Stimulated activated CD4-positive, alpha-beta T cell treated with anti-CD3 and anti-CD28 coated beads, Interleukin-15, amount 100 ng/mL, for 1 hour (primary cell): ENCODE measurements at places on chromosomes 2 and 18.

GRCh38 chr2:105917226-105917625 is 172.5 kb downstream of the NCK2 start:
- DNase-seq = no peak

- DNase-seq = no peak
These were observed 31.5 kb downstream of the DOCK10 start for GRCh38 chr2:225010804-225011203.

- DNase-seq = no peak
These were observed 46.6 kb upstream of the AMMECR1L start for GRCh38 chr2:127932199-127932876.

DNA sequence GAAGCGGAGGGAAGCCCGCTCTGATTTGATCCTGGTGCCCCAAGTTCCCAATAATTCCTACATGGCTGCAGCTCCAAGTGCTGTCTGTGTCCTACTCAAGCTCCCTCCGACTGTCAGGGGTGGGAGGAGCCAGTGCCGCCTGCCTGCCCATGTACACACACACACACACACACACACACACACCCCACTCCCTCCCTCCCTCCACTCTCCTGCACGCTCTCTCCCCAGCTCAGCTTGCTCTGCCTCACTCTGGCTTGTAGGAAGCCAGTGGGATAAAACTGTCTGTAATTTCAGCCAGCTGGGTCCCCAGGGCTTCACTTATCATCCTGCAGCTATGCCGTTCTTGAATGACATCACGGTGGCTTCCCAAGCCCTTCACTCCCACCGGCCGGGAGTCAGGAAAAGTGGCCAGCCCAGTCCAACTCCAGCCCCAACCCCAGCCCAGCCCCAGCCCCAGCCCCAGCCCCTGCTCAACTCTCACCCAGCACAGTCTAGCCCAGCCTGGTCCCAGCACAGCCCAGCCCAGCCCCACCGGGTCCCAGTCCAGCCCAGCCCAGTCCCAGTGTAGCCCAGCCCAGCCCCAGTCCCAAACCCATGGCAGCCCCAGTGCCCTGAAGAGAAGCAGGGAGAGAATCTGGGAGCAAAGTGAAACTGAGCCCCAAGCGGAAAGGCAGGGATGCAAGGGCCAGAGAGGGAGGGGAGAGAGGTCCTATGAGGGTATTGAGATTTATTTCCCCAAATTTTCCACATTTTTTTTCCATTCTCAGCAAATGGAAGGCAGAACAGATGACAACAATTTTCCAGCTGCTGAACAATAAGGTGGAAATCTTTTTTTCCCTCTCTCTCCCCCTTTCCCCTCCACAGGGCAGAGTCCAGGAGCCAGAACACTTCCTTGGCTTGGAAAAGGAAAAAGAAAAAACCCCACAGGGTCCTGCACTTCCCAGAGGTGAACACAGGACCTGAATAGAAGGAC is 144.0 kb downstream of the TNS1 start:
- no peak for DNase-seq

- no peak for DNase-seq
These were observed 173.1 kb downstream of the ASB1 start for GRCh38 chr2:238599549-238600505.

GRCh38 chr2:222042666-222043065 is 256.1 kb downstream of the PAX3 start:
- DNase-seq = no peak

- no peak for DNase-seq
These were observed 29.8 kb downstream of the SUCLG1 start for GRCh38 chr2:84429328-84429727.

GRCh38 chr2:190831941-190832340 is 48.7 kb upstream of the GLS start:
- DNase-seq = no peak

DNA sequence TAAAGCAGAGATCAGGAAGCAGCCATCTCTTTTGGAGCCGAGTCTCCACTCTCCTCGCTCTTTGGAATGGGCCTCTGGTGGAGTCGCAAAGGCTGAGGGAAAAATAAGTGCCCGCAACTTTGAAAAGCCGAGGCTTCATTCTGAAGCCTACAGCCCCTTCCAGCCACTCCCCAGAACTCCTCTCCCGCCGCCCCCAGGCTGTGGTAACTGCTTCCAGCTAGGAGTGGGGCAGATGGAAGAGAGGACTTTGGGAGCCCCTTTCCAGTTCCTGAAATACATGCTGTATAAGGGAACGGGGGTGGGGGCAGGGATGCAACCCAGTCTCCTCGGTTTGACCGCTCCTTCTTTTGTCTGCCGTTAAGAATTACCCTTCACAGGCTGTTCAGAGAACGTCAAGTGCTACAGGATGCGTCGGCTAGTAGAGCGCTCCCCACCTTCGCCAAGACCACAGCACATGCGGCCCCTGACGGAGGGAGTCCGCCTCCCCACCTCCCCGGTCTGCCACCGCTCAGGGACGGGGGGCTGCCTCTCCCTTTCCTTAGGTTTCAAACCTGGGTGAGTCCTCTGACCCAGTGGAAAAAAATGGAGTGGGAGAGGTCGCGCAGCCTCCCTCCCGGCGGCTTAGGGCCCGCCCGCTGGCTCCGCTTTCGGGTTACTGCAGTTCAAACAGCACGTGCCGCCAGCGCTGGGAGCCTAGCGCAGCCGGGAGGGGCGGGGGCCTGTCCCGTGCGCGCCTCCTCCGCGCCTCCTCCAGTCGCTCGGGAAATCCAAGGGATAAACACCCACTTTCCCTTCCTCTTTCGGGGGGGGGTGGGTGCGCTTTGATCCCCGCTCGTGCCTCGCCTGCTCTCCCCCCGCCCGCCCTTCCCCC is 4.9 kb downstream of the CYP26B1 start:
- no peak for DNase-seq

DNA sequence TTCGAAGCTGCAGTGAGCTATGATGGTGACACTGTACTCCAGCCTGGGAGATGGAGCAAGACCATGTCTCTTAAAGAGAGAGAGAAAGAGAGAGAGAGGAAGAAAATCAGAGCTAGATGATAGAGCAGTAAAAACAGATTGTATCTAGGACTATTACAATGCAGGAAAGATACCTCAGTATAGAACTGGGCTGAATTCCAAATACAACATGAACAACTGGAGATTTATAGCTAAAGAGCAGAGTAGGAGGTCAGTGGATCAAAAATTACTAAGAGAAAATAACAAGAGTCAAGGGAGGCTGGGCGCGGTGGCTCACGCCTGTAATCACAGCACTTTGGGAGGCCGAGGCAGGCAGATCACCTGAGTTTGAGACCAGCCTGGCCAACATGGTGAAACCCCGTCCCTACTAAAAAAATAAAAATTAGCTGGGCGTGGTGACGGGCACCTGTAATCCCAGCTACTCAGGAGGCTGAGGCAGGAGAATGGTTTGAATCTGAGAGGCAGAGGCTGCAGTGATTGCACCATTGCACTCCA is 100.7 kb upstream of the MSH6 start:
- DNase-seq = no peak

DNA sequence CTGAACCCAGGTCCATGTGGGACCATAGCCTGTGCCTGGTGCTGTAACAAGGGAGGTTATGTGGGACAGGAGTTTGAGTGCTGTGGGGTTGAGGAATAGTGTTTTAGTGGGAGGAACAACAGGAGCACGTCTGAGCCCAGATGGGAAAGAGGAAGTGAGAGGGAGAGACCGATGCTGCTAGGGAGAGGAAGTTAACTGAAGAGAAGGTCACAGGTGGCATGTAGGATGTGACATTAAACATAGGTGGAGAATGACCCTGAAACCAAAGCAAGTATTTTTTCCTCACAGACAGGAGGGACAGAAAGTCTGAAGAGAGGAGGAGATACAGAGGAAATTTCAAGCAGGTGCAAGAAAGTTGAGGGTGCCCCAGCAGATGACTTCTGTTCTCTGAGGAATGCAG is 87.8 kb downstream of the ACOXL start:
- DNase-seq = no peak

GRCh38 chr18:23106575-23106974 is 28.7 kb upstream of the CABLES1 start:
- DNase-seq = no peak

GRCh38 chr2:207078186-207078798 is 87.5 kb downstream of the KLF7 start:
- DNase-seq = no peak

DNA sequence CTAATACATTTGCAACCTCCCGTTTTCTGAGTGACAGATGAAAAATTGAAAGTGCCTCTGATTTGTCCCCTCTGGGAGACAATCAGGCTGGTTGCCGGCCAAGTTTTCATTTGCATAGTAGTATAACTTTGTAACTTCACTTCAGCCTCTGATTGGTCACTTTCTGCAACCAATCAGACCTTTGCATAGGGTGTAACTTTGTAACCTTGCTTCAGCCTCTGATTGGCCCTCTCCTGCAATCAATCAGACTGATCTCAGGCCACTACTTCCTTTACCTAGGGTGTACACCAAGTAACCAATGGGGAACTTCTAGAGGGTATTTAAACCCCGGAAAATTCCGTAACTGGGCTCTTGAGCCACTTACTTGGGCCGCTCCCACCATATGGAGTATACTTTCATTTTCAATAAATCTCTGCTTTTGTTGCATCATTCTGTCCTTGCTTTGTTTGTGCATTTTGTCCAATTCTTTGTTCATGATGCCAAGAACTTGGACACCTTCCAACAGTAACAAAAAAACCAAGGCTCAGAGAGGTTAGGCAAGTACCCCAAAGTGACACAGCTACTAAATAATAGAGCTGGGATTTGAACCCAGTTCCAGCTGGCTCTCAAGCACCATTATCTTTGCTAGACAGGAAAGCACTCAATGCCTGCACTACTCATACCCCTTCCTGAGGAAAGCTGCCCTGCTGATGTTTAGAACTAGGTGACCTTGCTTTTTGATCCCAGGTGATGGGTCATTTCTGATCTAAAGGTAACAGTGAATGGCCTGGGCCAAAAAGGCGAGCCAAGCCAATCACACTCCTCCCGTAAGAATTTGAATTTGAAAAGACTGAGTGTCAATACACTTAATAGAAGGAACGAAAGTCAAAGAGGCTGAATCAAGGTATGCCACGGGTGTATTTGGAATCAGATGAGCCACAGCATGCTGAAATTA is 10.9 kb upstream of the MYOM1 start:
- DNase-seq = no peak

DNA sequence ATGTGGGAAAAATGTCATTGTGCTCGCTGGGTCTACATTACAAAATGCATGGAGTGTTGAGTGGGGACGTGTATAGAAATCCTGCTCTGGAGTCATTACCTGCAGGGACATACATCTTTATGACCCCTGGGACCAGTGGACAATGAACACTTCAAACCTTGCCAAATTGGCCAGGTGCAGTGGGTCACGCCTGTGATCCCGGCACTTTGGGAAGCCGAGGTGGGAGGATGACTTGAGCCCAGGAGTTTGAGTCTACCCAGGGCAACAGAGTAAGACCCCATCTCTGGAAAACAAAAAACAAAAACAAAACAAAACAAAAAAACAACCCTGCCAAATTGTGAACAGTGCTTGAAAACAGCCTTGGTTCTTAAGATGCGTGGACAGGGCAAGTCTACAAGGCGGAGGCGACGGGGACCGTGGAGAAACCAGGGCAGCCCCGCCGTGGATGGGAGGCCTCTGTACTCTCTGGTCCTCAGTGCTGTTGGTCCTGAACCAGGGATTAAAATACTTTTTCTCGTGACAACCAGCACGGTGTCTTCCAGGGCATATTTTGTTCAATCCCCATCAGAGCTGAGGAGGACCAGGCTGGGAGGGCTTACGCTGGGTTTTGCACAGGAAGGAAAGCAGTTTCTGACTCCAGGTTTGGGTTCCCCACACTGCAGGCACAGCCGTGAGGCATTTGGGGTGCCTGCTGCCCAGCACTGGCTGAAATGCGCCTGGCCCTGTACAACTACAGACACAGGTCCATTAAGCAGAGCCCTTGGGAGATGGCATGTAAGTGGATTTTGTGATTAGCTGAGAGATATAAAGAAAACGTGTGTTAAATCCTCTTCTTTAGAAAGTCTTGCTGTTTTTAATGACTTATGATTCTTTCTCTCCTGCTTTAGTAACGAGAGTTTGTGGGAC is 13.7 kb downstream of the COLEC11 start:
- DNase-seq = no peak

DNA sequence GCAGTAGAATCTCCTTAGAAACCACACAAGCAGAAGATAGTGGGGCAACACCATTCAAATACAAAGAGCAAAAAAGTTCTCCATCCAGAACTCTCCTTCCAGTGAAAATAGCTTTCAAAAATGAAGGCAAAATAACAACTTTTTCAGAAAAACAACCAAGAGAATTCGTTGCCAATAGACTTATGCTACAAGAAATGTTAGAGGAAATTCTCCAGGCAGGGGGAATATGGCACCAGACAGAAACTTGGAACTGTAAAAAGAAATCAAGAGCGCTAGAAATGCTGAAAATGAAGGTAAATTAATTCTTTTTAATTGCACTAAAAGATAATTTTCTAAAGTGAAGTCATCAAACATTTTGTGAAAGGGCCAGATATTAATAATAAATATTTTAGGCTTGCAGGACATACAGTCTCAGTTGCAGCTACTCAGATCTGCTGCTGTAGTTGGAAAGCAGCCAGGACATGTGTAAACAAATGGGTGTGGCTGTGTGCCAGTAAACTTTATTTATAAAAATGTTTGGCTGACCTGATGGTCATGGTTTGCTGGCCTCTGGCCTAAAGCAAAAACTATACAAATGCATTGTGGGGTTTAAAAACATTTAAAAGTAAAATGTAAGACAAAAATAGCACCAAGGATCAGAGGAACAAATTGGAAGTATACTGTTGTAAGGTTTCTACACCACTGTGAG is 73.7 kb upstream of the TGFA start:
- DNase-seq = no peak

DNA sequence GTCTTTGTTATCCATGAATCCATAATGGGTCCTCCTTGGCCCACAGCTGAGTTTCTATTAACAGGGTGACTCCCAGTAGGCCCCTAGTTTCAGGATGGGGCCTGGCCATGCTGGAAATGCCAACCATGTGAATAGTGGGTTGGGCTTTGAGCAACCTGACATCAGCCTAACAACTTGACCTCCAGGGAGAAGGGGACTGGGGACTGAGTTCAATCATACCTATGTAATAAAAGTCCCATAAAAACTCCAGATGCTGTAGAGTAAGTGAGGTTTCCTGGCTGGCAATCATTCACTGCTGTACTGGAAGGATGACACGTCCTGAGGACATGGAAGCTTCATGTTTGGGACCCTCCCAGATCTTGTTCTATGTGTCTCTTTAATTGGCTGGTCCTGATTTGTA is 7.9 kb downstream of the REV1 start:
- DNase-seq = no peak

GRCh38 chr2:48112911-48113680 is 206.8 kb upstream of the FBXO11 start:
- DNase-seq = no peak

DNA sequence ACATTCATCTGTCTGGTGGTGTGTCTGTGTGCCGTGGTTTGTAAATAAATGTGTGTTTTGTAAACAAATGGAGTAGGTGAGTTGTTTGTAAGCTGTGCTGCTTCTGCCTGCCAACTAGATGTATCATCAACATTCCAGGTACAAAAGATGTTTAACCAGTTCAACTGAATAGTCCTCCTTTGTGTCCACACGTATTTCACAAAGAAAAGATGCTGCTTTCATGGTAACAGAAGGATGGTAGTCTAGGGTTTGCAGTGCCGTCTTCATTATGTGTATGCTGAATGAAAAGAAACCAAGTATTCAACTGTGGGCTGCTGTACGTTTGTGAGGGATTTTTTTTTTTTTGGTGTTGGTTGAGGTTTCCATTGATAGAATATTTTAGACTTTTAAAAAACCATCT is 72.1 kb downstream of the CAMKMT start:
- no peak for DNase-seq
